Nucleus accumbens (tissue), 56 donors: ENCODE measurements at places on chromosomes 1 and 21.
A peak's percentile ranks its signal among the peaks of the same experiment; 100 is the strongest.

- no peak for DNase-seq
Measured at GRCh38 chr1:87103074-87103473, 188.6 kb downstream of the HS2ST1 start.

- DNase-seq = no peak
Measured at GRCh38 chr1:9126511-9126910, 2.4 kb downstream of the GPR157 start.

- no peak for DNase-seq
Measured at GRCh38 chr1:20484519-20485462, 1.2 kb downstream of the CAMK2N1 start.

DNA sequence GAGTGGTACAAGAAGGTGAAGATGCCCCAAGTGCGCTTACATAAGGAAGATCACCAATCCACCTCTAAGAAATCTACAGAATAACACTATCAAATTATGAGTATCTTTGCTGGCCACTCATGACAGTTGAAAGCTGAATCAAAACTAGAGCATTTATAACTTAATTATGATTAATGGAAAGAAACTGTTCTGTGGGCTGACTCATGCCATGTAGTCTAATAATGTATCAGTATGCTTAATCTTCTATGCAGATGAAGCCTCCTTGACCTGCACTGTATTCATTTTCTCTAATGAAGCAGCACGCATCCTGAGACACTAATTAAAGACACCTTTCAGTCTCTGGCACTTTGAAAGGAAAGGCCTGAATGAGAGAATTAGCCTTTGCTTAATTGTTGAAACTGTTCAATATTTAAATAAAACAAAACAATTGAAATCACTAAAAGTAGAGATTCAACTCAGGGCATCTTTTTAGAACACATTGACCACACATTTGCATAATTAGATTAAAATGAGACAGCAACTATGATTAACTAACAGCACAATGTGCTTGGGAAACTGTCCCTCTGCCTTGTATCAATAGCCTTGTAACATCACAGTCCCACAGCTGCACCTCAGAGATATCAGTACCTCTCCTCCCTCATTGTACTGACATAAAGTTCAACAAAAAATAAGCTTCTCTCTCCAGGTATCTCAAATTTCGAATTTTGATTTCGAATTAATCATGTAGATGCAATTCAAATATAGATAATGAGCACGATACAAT is 105.6 kb downstream of the NTPCR start:
- DNase-seq = no peak

GRCh38 chr1:244918421-244919319 is 54.3 kb upstream of the HNRNPU start:
- no peak for DNase-seq

DNA sequence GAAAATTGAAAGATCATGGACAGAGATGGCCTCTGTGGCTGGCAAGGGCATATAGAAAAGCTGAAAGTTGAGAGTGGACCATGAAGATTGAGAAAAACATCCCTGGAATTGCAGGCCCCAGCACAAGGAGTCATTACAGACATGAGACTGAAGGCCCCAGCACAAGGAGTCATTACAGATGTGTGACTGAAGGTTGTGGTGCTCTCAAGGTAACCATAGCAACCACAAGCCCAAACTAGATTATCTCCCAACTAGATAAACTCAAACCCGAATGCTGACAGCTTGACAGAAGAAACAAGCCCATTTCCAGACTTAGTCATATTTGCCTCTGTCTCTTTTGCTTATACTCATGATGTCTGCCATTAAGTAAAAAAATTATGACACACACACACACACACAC is 1252.1 kb upstream of the ADGRL4 start:
- no peak for DNase-seq

DNA sequence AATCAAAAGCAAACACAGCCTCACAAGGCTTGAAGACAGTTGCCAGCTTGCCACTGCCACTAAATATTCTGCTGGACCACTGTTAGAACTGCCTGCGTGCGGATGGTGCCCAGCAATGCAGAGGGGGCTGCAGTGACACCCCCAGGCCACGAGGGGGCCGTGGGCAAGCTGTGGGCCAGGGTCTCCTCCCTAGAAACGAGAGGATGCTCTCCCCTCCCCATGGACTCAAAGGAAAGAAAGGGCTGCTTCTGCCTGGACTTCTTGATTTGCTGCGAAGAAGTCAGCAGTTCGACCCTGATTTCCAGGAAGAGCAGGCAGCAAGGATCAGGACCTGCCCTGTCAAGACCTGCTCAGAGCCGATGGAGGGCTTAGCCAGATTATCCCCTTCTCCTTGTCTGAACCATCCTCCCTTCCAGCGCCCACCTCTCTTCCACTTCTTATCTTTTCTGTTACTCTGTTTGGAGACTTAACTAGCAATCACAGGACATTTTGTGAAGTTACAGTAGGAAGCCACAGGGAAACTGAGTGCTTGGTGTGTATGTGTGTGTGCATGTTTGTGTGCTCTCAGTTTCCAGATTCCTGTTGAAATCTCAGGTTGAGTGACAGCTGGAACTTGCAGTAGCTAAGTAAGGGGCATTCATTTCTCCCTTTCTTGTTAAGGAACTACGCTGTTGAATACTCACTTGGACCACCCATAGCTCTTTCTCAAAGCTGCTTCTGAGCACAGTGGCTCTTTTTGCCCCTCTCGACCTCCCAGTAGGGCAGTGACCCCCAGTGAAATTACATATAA is 2.7 kb downstream of the MAN1C1 start:
- DNase-seq = no peak

DNA sequence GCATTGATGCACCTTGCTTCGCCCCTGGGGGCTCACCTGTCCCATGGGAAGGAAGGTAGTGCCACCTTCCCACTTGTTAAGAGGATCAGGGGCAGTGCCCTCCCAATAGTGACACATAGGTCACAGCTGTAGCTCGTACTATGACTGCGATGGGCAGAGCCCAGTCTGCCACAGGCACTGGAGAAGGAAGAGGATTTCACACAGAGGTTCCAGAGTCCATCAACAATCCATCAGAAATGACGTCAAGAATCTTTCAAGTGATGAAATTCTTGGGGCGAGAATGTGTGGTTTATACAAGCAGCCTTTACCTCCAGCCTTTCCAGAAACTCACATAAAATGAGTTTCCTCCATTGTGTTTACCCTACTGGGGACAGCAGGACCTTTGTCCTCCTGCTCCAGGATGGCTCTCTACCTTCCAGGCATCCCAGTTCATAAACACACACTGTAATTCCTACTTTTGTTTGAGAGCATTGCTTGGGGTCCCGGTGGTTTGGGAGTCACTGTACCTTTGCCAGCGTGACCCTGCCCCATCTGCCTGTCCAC is 260.6 kb upstream of the VAMP3 start:
- DNase-seq = no peak

DNA sequence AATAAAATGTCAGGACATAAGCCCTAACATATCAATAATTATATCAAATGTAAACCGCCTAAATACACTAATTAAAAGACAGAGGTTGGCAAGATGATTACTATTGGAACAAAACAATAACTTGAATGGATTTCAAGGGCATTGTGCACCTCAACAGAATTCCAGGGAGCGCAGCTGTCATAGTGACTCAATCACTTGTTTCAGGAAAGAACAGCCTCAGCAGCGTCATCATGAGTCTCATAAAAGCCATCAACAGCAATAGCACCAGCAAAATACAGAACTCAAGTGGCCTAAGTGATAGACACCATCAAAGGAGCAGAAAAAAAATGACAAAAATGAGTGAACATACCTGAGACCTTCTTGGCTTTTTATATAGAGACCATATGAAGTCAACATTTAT is 632.7 kb upstream of the NR5A2 start:
- DNase-seq = no peak

DNA sequence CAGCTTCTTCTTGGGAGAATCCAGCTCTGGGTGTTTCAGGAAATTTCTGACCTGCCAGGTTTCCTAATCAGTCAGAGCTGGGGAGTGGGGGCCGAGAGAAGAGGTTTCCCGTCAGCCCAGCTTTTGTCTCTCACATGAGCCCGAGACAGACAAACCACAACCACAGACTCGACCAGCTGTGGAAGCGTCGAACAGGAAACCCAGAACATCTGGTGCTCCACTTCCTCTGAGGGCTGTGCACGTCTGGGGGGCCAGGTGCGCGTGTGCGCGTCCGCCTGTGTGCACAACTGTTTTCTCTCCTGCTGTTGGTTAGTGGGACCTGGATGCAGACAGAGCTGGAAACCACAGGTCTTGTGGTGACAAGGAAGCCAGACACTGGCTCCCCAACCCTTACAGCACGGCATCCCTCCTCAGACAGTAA is 113.0 kb upstream of the SLC25A33 start:
- no peak for DNase-seq

GRCh38 chr1:208423526-208423925 is 179.3 kb upstream of the PLXNA2 start:
- no peak for DNase-seq

- DNase-seq = no peak
Measured at GRCh38 chr21:42668298-42668992, 15.0 kb downstream of the PDE9A start.

- DNase-seq = peak; percentile 17
Measured at GRCh38 chr1:181936768-181937581, 124.5 kb downstream of the ZNF648 start.

- DNase-seq = no peak
Measured at GRCh38 chr1:106038260-106038659, 1018.2 kb upstream of the PRMT6 start.

GRCh38 chr1:37028981-37029617 is 5.2 kb downstream of the GRIK3 start:
- no peak for DNase-seq

DNA sequence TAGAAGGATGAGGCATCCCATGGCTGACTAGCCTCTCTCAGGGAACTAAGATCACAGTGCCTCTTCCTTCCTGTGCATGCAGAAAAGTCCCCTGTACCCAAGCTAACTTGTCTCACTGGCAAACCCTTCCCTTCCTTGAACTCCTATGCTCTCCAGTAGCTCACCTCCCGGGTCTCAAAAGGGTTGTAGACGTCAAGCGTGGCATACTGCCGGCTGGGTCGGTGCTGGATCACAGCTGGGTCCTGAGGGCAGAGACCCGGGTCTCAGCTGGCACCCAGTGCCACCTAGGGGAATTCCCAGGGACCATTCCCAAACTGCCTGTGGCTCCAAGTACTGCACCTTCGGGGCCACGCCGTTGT is 688 bp downstream of the SCAMP3 start:
- no peak for DNase-seq

- DNase-seq = no peak
Measured at GRCh38 chr1:87208931-87209330, 119.7 kb upstream of the LMO4 start.

DNA sequence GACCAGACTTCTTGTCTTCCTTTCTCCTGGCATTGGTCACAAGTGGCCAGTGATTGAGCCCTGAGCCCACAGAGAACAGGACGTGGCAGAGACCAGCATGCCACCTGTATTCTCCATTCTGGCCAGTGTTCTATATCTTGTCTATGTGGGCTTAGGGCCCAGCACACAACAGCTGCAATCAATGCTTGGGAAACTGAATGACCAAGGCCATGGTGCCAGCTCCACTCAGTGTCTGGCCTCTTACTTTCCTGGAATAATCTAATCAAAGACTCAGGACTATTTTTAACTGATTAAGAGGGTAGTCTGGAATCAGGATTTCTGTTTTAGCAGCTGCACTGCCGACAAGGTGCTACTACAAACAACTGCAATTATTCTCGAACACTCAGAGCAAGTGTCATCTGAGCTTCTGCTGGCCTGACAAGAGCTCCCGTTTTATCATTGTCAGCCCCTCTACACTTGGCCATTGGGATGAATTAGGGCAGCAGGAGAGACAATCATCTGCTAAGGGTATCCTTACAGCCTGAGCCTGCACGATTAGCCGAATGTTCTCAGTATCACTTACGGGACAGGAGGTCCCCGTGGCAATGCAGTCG is 74.4 kb upstream of the GRIK3 start:
- DNase-seq = no peak

- no peak for DNase-seq
Measured at GRCh38 chr1:171488190-171488929, 3.0 kb downstream of the PRRC2C start.
